ENCODE measurements at places on chromosomes 7 and 10. TPM values are rescaled to one million over a fixed set of nuclear protein-coding genes. Genes with fewer than 3 reads are reported as not detected.

- DNase-seq = no peak
Measured at GRCh38 chr10:29806350-29806788, 171.6 kb upstream of the SVIL start.

DNA sequence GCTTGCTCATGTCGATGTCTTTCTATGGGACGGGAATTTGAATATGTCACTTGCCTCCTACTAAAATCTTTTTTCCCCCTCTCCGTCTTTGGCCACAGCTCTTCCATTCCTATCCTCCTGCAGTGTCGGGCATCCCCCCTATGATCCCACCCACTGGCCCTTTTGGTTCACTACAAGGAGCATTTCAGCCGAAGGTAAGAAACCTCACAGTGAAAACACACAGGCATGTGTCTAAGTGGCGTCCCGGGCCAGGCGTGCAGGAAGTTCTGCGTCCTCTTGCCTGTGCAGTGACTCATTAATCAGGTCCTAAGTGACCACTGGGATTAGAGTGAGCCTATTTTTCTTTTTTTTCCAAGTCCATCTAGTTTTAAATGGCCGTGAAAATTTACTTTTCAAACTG lies 360.5 kb upstream of the GALNT17 start:
- DNase-seq = no peak

- no peak for DNase-seq
Measured at GRCh38 chr10:88664142-88664541, at the start of gene LIPF. Gene LIPF, plus strand, starts transcription at chr10:88664442. Its CDS starts 2,856 bp downstream, at chr10:88667298.

DNA sequence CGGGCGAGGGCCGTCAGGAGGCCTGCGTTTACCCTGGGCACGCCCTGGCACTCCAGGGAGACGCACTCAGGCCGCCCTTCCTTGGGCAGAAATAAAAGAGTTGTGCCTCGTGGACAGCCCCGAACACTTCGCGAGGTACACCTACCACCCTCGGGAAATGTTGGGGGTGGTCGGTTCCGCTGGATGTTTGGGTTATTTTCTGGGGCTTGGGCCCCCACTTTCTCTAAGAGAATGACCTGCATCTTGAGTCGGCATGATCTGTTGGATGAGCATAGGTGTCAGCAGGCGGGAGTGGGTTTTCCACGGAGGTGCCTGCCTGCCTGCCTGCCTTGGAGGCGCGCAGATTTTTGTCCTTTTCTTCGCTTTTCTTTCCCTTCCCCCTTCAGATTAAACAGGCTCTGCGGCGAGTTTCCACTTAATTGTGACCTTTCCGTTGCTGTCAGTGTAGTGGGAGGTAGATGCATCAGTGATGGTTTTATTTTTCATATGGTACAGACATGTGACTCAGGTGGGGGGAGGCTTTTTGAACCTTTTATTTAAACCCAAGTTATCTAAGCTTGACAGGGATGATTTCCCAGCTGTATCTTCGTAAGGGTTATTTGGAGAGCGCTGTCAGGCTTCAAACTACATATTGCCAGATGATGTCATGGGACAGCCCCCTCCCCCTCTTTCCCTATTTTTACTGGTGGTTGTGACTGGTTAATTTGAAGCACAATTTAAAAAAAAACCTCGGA lies 661 bp downstream of the HECTD2 start:
- DNase-seq = no peak

GRCh38 chr7:15219758-15220157 lies 317.2 kb upstream of the DGKB start:
- DNase-seq = no peak

DNA sequence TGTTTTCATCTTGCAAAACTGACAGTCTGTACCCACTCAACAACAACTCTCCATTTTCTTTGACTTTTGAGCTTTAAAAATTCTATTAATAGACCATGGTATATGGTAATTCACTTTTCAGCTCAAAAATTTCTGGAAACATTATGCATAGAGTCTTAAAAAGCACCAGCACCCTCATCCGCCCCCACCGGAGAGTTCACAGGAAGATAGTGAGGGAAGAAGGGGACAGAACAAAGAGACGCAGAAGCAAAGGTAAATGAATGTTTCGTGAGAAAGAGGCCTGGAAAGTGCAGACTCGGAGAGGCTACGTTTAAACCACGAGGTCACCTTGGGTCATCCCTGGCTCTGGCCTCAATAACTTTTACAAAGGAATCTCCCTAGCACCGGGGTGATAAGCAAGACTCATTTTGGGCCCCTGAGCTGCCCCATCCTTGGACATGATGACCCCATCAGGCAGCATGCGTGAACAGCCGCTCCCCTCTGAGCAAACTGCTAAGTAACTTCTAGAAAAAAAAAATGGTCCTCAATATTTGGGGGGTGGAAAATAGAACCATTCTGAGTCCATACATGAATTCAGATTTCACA lies 96.3 kb downstream of the CPXM2 start:
- no peak for DNase-seq

Gene WNT16
- total RNA-seq = 0.12 TPM

Gene CAPZA2
- total RNA-seq = 148 TPM

Gene LRGUK
- total RNA-seq = 0.11 TPM

Gene CACNB2
- 20.6 TPM for total RNA-seq

Data from right atrium auricular region (tissue), 2 donors.